ENCODE measurements at places on chromosomes 7 and 10.

DNA sequence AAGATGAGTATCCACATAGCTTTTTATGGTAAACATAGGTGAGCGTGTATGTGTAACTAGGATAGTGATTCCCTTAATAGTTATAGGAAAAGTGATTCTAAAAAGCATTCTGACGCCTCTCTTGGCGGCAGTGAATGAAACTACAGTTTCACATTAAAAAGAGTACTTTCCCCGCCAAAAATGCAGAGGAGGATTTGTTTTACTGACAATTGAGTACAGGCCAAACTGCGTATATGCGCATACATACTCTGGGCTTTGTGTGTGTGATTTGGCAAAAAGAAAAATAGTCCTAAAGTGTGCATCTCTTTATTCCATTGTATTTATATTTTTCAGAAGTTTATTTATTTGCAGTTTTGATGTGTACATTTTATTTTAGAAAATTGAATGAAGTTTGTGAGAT, 10.3 kb downstream of the CUL1 start:
- DNase-seq: no peak

DNA sequence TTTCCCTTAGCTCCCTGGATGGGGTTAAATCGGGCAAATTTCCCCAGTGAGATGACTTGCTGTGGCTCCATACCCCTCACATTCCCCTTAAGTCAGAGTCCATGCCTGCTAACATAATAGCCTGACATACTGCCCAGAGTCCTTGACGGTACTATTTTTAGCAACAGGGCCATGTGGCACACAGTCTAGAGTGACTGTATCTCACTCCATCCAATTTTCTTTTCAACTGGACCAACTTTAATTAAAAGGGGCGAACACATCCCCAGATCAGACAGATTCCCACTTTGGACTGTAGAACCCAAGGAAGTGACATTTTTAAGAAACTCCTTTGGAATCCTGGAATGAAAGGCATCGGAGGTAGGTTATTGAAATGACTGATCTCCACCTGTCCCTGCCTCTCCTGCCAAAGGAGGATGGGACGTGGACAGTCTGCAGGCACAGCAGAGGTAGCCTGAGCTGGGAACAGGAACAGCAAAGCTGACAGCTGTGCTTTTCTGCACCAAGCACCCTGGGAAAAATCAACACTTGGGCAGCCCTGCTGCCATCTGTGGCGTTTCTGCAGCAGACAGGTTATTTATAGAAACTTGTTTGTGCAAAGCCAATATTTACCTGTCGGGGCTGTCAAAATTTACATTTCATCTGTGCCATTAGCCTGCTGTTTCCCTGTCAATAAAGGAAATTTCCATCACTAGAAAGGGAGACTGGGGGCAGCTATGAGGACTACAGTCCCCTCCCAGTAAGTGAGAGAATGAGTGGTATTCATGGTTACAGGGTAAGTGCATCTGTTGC, 221.5 kb upstream of the AOAH start:
- no peak for DNase-seq

DNA sequence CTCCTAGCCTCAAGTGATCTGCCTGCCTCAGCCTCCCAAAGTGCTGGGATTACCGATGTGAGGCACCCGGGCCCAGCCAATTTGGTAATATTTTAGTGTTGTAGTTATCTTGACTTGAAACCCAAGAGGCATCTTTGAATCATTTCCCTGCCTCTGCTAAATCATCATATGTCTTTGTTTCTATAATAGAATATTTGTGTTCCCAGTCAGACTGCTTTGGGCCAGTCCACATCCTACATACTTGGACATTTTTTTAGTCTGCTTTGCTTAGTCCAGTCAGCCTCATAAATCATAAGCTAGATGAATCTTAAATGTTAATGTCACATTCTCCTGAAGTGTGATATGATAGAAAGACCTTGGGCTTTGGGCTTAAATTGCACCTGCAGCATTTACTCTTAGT, 5.9 kb downstream of the STAM start:
- peak; percentile 65 for DNase-seq

- DNase-seq: no peak
Observed at GRCh38 chr7:604884-605531, 85.4 kb upstream of the PDGFA start.

DNA sequence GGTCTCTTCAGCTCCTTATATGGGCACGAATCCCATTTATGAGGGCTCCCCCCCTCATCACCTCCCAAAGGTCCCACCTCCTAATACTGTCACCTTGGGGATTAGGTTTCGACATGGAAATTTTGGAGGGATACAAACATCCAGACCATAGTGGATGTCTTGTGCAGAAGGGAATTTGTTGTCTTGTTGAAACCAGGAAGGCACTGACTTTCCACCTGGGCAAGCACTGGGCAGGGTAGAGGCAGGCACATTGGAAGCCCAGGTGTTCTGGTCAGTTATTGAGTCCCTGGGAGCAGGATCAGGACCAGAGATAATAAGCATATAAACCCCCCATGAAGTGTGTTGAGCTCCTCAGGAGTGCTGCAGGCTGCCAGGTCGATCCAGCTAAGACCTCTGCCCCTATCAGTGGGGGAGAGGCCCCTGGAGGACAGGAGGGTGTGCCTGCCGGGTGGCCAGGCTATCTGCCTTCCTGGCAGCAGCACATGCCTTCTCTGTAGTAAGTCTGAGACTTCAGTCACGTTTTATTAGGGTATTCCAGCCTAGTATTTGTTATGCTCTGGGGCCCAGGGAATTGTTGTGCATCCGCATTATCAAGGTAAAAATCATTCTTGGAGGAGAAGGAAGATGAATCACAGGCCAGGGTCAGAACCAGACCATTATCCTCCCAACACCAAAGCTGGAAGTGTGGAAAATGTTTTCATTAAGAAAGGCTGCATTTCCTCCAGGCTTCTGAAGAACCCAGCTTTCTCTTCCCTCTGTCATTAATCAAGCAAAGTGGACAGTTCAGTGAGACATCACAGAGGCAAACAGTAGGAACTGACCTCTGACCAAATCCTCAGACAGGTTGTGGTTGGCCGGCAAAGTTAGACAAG, 503.1 kb downstream of the GRID1 start:
- DNase-seq: no peak

DNA sequence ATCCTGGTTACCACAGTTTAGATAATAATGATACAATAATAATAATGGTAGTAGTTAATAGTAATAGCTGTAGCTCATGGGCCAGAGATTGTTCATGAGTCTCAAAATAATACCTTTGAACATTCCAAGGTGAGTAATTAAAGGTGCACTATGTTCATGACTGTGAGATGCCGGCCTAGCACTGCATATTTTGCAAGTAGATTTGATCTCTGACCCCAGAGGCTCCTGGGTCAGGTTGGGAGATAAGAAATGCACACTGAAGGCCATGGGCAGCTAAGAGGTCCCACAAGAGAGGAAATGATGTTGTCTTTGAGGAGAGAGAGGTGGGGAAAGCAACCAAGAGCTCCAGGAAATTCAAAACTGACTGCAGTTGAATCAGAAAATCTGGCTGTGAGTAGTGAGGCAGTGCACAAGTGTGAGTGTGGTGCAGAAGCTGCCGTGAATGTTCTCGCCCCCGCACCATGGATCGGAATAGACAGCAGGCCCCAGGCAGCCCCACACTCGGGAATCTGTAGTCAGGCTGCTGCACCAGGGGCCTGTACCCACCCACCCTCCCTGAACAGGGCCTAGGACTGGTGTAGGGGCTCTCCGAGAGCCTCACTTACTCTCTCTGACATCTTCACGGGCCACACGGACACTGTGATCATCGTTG, 11.9 kb downstream of the CPXM2 start:
- no peak for DNase-seq

DNA sequence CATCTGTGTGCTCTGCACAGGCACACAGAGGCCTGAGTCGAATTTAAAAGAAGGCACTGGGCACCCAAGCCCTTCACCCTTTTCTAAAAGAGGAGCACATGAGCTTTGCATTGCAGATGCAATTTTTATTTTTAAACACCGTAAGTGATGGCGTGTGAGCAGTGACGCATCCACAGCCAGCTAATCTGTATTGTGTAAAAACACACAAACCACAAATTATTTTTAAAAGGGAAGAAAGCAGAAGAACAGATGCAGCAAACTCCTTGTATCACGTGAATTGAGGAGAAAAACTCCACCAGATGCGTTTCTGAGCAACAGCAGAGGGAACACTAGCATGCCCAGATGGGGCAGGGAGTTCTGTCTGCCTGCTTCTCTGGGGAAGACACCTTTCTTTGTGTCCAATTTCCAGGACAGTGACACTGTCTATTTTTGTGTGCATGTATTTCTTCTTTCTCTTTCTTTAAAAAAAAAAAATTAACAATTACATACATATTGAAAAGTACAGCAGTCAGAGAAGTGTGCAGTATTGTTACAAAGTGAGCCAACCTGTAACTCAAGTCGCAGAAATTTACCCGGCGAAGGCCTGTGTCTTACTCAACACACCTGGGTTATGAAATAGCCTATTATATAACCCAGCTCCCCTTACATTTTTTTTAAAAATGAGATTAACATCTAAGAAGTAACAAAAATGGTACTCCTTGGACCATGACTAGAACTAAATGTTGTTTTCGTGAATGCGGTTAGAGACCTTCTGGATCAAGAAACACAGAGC, 39.2 kb downstream of the EEPD1 start:
- no peak for DNase-seq

DNA sequence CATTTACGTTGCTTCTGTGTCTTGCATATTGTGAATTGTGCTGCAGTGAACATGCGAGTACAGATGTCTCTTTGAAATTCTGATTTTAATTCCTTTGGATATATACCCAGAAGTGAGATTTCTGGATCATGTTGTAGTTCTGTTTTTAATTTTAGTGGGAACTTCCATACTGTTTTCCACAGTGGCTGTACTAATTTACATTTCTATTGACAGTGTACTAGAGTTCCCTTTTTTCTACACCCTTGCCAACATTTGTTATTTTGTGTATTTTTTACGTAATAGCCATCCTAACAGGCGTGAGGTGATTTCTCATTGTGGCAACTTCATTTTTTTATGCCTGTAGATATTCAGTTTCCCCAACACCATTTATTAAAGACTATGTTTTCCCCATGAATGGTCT, 144.7 kb upstream of the INHBA start:
- DNase-seq: no peak

DNA sequence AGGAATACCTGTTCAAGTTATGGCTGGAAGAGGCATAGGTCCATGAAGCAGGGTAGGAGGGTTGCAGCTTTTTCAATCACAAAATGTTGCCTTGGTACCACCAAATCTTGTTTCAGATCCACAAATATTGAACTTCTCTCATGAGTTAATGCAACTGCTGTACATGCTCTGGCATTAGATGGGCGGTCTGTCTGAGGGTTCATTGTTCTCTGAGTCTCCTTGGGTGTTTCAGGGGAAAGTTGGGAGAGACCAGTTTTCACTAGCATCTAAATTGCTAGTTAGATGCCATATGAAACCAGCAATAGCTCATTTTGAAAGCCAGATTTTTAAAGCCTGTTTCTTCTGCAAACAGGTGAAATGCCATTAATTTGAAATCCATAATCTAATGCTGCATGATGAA, 27.8 kb upstream of the ELMO1 start:
- no peak for DNase-seq

DNA sequence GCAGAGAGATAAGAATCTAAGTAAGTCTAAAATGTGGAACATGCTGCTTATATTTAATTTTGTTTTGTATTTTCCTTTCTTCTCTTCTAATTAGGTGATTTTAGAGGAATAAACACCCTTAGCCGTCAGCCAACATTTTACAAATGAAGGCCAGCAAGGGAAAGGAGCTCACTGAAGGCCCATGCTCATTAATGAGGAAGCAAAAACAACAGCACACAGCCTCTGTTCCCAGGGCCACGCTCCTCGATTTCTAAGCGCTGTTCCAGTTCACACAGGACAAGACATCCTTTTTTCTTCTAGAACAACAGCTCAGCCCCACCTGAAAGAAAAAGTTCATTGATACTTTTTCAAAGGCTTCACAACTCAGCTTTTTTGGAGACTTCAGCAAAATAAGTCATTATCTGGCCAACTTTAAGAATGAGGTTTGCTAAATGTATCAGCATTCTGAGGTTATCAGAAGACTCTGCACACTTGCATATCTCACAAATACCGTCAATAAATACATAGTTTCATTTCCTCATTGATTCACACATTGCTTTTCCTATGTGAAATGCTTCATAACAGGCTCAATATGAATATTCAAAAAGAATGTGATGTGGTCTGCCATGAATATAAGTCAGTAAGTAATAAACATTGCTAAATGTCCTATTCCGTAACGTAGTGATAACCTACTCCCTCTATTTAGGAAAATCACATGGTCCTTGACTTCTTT, 34.8 kb upstream of the SFMBT2 start:
- DNase-seq: no peak

- no peak for DNase-seq
Observed at GRCh38 chr7:128856001-128856718, 6.5 kb upstream of the ATP6V1F start.

DNA sequence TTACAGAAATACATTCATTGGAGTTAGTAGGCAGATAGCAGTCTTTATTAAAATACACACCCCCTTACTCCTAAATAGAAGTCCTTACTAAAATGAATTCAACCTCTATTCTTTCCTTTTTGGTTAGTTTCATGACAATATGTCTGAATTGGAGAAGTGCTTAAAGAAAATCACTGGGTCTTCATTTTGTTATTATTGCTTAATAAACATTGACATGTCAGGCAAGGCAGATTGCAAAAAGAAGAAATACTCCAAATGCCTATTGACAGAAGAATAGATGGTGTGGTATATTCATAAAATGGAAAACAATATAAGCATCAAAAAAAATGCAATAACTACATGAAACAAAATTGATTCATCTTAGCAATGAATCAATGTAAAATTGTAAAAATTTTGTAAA, 135.5 kb downstream of the TMEM26 start:
- DNase-seq: no peak

DNA sequence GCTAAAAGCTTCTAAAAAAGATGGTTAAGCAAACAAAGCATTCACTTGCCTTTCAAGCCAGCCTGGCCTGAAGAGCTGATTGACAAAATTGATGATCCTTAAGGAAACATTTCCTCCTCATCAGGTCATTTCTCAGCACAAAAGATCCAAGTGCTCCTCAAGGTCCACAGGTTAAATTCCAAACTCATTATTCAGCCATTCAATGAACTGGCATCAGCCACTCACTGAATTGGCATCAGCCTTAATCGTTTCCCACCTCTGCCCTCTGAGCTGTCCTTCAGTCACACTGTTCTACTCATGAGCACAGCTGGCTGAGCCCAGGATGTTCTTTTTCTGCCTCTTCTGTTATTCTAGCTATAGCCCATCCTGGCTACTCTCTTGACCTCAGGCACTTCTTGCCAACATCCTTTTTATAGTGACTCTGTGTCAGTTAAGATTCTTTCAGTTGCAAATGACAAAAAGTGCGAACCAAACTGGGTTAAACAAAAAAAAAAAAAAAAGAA, 147.5 kb downstream of the RAB11FIP2 start:
- DNase-seq: no peak

DNA sequence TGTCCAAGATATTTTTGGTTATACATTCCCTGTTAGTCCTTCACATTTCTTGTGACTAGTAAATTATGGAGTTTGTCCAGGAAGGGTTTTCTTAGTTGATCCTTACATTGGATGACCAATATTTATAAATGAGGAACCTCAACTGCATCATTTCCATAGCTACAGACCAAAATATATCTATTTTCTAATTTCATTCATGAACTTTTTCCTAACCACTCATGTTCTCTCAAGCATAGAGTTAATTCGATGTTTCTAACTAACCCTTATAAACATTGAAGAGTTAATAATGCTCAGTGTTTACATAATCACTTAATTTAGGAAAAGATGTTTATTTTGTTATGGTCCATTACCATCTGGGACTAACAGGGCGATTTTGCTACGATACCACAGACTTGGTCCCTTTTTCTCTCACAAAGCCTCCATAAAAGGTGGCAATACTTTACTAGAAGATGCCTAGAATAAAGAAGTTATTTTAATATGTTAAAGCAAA, 591.0 kb downstream of the MAGI2 start:
- no peak for DNase-seq

Data from NCI-H226 (cell line).